ENCODE measurements at places on chromosomes 5 and 9.
A peak's percentile ranks its signal among the peaks of the same experiment; 100 is the strongest.

DNA sequence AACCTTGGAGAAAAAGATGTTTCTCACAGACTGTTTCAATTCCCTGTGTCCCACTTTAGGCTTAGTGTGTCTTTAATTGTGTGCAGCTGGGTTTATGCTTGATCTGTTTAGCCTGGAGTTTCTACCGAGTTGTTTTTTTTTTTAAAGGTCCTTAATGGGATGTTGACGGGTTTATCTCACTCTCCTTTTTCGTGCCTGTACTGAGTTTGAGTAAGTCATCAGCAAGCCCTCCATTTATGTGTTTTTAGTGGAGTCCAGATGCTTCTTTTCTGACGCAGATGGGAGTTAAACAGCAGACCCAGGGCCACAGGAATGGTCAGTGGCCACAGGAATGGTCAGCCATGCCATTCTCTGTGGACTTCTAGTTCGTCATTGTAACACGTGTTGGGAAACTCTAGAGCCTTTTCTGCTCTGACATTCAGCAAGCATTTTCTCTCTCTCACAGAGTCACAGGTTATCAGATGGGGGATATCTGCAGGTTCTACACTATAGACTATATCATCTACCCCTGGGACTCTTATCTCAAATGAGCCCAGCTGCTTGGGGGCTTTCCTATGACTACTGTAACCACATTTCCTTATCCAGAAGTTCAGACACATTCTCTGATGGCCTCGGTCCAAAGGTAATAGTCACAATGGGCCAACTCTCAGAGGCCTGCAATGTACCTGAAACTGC lies 190.5 kb downstream of the TTLL11 start:
- peak; percentile 14 for DNase-seq

DNA sequence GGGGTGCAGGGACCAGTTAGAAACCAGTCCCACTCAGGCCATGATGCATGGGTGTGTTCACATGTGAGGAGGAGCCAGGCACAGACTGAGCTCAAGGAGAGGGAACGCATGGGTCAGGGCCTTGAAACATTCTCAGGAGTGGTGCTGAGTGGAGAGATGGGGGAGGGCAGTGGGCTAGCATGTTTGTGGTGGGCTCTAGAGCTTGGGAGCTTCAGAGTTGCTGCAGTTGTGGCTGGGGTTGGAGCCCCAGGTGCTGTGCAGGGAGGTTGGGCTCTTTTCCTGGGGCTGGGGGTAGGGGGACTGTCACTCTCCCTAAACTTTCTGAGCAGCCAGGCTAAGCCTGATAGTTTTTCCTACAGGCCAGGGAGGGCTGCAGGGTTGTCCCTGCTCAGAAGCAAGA lies 95.4 kb downstream of the DAB2IP start:
- DNase-seq = no peak

DNA sequence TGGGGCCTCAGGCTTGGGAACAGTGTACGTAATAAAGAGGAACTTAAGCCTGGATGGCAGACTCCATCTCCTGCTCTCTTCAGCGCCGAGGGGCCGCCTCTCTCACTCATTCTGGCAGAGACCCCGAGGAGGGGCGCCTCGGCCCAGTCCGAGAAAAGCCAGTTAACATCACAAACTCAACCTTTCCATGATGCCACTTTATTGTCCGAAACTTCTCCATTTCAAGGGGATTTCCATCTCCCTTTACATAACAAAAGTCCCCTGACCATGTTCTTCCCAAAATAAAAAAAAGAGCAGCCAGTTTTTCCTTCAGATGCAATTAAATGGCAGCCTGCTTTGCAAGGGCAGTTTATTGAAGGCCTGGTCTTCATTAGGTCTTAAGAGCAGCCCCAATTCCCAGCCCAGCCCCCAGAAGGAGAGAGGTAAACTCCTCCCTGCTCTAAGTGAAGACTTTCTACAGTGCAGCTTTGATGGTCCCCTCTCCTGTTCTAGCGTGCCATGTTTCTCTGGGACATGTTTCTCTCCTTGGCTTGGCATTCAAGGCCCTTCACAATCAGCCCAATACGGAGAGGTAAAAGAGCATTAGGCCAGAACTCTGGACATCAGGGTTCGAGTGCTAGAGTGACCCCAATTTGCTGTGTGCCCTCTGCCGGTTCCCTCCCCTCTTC lies 19.5 kb upstream of the RAB14 start:
- no peak for DNase-seq

- DNase-seq = no peak
Measured at GRCh38 chr9:8799206-8799605, 999.6 kb upstream of the DMAC1 start.

DNA sequence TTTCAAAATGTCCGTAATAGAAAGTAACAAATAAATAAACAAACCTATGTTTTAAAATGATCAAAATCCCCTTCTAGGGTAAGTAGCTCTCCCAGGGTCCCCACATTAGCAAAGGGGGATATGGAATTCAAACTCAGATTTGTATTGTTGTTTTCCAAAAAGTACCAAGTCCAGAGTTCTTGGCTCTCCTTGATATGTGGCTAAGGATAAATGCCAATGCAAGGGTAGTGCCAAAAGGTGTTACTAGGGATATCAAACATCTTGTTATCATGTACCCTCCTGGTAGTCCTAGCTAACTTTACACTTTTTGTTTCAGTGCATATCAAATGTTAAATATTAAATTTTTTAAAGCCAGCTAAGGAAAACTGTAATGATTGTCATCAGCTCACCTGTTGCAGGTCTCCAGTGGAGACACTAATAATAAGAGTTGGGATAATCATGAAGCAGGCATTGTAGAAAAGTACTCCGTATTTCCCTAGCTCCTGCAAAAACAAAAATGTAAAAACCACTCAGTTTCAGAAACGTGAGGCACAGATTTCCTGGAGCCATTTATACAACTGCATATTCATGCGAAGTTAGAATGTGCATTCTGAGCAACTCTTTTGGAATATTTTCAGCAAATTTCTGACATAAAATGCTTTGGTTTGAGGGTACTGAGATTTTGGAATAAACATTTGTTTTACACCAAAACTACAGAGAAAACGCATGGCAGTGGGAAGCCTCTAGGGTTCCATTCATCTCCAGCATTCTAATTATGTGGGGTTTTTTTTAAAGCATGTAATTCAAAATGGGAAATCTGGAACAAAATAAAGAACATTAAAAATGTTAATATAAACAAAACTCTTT lies 39.8 kb downstream of the SLC35D2 start:
- DNase-seq = no peak

GRCh38 chr5:169097374-169098326 lies 203.3 kb downstream of the SLIT3 start:
- DNase-seq = peak; percentile 32

- DNase-seq = no peak
Measured at GRCh38 chr9:114196979-114197622, 41.8 kb downstream of the COL27A1 start.

- DNase-seq = peak; percentile 98
Measured at GRCh38 chr5:94218374-94218773, 400.0 kb downstream of the KIAA0825 start.

DNA sequence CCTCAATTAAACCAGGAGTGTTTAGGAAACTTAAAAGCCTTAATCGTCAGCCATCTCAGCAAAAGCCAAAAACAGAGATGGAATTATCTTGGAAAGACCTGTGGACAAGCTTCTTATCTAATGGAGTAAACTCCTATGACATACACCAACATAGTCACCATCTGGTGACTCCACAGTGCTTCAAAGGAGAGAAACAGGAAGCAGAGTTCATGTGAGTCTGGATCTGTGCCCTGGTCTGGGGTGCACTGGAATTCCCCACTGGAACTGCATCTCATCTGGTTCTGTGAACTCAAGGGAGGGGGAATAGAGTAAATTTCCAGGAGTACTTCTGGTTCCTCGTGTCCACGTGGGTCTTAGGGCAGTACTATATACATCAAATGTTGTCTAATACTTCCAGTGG lies 36.3 kb upstream of the KCNN2 start:
- peak; percentile 75 for DNase-seq

GRCh38 chr5:68219161-68219816 lies 3.7 kb downstream of the PIK3R1 start:
- DNase-seq = peak; percentile 66

DNA sequence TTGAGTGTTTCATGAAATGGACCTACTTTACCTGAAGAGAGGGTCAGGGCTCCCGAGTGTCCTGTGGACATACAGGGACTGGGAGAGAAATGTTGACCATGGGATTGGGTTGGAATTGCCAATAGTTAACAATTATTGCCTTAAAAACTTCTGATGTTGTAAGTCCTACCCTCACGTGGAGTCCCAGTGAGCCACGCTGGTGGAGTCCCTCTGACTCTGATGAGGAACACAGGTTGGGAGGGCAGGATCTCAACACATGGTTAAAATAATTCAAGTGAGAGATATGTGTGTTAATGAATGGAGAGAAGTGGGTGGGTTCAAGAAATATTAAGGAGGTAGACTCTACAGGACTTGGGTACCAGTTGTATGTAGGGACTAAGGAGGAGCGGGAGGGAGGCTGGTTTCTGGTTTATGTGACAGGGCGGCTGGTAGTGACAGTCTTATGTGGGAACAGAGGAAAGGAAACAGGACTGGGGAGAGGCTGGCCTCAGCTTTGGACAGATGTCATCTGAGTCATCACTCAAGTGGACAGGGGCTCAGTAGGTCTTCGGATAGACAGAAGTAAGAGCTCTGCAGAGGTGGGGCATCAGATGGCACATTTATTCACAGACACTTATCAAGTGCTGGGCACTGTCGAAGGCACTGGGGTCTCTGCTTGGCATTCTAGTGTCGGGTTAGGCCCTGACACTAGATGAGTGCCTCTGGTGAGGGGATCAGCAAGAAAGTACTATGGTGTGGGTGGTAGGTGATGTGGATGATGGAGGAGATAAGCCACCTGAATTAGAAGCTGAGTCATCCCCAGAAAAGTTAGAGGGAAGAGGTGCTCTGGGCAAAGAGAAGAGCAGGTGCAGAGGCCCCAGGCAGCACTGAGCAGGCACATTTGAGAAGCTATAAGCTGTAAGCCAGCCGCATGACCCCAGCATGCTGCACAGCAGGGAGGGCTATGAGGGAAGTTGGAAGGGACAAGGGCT lies 27.2 kb downstream of the MAML1 start:
- DNase-seq = no peak

DNA sequence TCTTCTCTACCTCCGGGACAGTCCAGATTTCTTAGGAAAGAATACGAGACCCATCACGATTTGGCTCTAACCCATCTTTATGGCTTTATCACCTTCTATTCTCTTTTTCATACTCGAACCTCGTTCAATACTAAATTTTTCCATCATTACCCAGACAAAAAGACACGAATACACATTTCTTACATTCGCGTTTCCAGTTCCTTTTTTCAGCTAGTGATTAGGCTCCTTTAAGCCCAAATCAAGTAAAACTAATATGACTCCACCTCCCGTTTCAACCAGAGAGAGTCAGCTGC lies 506 bp downstream of the ZBTB6 start:
- no peak for DNase-seq

- DNase-seq = no peak
Measured at GRCh38 chr5:172371684-172372083, 82.6 kb downstream of the SH3PXD2B start.

DNA sequence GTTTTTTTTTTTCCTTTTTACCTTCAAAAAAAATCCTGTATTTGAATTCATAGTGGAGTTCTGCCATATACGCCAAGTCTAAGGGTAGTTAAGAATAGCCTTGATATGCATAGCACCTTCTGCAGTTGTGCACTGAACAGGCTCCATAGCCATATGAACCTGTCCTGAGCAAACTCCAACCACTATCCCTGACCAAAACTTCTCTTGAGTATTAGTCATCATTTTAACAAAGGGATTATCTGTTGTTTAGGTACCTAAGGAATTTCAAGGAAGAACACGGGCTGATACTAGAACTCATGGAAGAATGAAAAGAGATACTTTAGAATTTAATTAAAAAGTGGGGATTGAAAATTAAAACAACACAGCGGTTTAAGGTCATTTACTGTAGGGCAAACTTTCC lies 1.9 kb upstream of the FBXO38 start:
- peak; percentile 49 for DNase-seq

DNA sequence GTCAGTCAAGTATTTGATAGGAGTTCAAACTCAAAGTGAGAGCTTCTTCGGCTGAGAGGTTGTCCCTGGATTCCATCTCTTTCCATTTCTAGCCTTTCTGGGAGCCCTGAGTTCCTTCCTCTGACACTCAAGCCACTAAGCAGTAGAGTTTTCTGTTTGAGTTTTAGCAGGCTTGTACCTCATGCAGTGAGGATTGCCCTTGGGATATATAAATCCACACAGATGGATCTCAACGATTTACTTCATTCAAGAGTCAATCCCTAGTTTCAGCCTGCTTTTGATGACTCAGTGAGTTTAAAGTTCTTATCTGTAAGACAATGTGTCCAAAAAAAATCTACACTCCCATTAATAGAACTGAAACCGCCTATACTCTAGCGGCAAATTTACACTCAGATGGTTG lies 2240.9 kb upstream of the WWC1 start:
- no peak for DNase-seq

GRCh38 chr5:128572930-128573319 lies 34.9 kb upstream of the FBN2 start:
- DNase-seq = no peak

DNA sequence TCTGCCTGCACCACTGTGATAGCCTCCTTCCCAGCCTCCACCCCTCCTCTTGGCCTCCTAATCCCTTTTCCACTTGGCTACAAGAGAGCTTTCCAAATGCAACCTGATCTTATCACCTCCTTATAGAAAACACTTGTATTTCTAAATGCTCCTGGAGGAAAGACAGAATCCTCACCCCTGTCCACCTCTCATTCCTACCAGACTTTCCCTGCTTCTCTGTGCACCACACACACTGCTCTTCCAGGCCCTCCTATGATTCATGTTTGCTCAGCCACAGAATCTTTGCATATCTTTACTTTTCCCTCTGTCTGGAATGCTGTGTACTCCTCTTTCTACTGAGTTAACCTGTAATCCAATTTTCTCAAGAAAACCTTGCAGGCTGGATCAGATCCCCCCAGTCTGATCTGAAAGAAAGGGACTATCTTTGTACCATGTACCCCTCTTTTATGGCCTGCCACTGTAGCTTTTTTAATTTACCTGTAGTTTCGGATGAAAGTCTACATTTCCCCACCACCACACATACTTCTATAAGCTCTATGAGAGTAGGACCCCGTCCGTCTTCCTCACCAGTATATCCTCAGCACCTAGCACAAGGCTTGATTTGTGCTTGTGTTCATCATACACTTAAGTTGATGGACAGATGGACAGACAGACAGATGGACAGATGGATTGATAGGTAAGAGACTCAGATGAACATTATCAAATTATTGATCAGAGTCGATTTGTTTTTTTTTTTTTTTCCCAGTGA lies 95.3 kb downstream of the GALNT10 start:
- DNase-seq = peak; percentile 86
